ENCODE measurements at places on chromosomes 11 and 22.

DNA sequence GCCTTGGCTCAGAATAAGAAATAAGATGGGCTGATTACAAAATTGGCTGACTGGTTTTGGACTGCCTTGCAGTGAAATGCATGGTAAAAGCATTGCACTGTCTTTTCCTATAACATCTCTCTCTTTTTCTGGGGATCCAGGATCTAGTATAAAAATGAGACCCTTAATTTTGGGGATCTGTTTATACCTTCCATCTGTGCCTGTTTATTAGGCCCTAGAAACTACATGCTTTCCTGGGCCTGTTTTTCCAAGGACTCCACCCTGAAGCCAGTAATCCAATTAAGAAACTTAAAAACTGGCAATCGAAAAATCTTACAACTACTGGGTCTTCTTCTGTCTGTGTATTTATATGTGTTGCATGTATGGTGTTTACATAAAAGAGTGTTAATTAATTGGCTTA lies 14.5 kb downstream of the HORMAD2 start:
- DNase-seq: no peak

- no peak for DNase-seq
These were observed 4.5 kb downstream of the HBG1 start for GRCh38 chr11:5245155-5245554.

DNA sequence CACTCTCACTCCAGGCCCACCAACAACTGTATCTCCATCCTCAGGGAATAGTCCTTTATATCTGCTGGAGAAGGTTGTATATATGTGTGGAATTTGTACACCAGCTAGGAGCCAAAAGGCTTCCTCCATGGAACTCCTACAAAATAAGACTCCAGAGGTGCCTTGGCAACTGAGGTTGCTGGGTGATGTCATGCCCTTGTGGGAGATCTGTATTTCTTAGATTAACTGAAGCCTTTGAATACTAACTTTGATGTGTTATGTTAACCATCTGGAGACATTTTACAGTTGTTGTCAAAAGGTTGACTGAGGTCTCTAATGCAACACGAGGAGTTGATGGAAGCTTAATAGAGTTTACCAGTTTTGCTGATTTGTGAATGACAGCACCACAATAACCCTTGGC lies 139.5 kb upstream of the TTC12 start:
- DNase-seq: no peak

DNA sequence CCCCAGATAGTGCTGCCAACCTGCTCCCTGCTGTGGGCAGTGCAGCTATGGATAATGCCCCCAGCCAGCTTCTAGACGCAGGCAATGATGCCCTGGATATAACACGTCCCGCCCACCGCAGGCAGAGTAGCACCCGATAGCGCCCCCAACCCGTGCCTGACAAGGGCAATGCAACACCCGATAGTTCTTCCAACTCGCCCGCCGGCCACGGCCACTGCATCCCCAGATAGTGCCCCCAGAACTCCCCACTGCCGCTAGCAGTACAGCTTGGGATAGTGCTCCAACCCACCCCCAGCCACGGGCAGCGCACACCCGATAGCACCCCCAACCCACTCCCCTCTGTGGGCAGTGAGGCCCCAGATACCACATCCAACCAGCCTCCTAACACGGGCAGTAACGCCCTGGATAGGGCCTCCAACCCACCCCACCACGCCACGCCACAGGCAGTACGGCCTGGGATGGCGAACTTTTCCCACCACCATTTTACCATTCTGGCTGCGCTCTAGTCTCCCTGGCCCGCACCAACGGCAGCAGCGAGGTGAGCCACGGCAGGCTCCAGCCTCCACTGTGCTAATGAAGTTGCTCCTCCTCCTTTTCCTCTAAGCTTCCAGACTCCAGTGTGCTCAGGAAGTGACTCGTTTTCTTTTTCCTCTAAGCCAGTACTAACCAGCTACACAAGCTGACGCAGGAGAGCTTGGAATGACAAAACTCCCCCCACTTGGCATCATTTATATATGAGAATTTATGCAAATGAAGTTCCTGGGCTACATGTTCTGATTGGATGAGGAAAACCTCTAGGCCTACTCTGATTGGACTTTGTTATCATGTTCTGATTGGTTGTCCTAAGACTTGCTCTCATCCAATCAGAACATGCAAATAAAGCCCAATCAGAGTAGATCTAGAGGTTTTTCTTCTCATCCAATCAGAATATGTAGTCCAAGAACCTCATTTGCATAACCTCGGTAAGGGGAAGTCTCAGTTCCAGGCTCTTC lies 3.0 kb upstream of the RFPL3 start:
- no peak for DNase-seq

- DNase-seq: no peak
These were observed 40.7 kb upstream of the TMEM135 start for GRCh38 chr11:86996953-86997570.

- peak; percentile 69 for DNase-seq
These were observed 3.6 kb downstream of the DUSP8 start for GRCh38 chr11:1568441-1568911.

DNA sequence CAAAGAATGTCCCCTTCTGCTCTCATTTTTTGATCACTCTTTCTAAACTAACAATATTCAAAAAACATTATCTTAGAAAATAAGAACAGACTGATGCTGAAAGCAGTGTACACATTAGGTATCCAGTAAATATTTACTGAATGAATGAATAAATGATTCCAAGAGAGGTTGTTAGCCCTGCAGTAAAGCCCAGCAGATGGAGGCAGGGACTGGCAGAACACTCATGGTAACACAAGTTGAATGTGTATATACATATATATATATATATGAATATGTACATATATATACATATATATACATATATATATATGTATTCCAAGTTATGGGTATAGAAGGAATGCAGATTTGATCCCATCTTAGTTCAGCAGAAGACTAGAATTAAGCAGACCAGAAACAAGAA lies 546.3 kb downstream of the RAB38 start:
- no peak for DNase-seq

- peak; percentile 75 for DNase-seq
These were observed 39.1 kb downstream of the MED15 start for GRCh38 chr22:20546541-20546950.

DNA sequence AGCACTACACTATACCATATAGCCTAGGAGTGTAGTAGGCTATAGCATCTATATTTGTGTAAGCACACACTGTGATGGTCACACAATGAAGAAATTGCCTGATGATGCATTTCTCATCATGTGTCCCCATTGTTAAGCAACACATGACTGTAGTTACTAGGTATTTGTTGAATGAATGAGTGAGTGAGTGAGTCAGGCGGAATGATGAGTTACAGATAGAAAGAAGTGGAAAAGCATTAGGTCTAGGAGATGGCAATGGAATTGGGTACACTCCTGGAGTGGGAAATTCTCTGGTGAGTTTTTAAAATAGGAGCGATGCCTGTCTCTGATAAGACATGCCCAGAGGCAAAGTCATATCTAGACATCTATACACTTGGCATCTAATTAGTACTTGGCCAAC lies 160.5 kb upstream of the TBCEL start:
- DNase-seq: no peak

DNA sequence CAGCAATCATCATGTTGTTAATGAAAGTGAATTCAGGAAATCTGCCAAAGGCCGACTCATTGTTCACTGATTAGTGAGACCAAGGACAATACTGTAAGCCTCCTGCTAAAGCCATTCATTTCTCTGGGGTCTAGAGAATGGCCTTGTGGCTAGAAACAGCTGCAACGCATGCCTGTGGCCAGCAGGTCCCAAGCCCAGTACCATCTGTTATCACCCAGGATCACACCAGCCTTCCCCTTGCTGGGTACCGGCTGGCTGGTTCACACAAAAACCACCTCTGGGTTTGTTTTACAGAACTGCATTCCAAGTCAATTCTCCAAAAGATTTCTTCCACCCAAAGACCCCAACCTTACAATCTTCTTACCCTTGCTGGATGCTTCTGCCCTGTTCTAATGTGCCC lies 1.1 kb downstream of the PLAAT5 start:
- peak; percentile 74 for DNase-seq

DNA sequence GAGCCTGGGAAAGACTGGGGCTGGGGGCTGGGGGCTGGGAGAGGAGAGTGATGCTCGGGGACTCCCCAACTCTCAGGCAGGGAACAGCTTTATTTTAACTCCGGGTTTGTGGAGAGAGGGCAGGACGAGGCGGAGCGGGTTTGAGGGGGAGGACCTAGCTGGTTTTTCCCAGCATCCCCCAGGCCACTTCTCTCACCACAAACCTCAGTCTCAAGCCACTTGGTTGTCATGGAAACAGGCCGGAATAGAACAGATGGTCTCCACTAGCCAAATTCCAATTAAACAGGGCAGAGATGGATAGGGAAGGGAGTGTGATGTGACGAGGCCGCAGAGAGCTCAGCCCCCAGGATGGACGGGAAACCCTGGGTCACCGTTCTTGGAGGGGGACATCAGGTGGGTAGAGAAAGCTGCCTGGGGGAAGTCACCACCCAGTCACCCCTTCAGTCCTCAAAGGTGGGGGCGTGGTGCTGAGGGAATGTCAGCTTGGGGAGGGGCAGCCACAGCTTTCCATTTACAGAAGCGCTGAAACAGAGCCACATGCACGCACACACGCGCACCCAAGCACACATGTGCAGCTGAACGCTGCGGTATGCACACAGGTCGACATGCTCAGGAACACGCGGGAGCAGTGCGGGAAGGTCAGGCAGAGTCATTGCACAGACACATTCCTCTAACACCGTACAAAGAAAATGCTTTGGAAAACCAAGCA lies 19.2 kb downstream of the NECTIN1 start:
- DNase-seq: peak; percentile 83
